ENCODE measurements at places on chromosomes 6 and 20.

DNA sequence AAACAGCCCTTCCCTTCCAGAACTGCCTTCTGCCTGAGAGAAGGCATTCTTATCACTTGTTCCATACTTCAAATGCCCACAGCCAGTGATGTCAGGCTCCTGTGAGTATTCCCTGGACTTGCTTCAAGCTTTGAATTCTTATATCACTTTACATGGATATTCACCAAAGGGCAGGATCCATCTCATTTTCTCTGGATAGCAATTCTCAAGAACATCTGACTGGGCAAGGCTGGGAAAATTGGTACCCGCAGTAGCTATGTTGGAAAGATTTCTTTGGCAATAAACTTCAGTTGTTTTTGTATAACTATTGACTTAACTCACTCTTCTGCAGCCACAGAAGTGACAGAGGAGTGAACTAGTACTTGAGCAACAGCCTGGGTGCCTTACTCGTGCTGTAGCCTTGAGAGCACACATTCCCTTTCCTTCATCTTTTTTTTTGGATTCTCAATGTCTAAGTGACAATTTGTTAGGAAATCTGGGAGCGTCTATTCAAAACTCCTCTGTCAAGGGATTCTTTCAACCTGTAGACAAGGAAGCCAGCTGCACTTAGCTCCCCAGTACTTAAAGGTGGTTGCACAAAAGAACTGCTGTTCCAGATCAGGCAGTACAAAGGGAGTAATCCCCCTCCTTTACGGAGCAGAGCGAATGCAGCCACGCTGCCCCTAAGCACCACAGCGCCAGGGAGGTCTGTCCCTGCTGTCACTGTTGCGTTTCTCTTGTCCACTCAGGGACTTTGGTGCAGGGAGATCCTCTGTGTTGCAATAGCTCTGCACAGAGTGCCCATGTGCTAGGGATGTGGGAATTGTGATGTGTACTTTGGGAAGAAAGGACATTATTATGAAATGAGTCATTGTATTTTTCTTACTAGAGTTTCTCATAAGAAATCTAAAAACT, 69.6 kb downstream of the JAG1 start:
- no peak for DNase-seq

DNA sequence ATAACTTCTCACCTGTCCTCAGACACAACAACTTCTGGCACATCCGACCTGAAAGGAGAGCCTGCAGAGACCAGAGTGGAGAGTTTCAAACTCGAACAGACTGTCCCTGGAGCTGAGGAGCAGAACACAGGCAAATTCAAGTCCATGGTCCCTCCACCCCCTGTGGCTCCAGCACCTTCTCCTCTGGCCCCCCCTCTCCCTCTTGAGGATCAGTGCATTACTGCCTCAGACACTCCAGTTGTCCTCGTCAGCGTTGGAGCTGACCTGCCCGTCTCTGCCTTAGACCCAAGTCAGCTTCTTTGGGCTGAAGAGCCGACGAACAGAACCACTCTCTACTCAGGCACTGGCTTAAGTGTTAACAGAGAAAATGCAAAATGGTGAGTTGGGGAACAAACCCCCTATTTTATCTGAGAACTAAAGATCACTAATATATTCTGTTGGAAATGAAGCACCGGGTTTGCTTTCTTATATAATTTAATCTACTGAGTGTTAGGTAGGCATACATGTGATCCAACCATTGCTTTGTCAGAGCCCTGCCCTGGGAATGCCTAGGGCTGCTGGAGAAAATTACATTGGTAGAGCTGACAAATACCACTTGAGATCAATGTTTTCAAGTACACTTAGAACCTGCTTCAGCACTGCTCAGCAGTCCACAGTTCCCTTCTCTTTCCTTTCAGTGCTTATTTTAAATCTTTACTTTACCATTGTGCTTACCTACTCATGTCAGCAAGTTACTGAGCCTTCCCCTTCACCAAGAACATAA, 77.5 kb upstream of the LTV1 start:
- DNase-seq = no peak

DNA sequence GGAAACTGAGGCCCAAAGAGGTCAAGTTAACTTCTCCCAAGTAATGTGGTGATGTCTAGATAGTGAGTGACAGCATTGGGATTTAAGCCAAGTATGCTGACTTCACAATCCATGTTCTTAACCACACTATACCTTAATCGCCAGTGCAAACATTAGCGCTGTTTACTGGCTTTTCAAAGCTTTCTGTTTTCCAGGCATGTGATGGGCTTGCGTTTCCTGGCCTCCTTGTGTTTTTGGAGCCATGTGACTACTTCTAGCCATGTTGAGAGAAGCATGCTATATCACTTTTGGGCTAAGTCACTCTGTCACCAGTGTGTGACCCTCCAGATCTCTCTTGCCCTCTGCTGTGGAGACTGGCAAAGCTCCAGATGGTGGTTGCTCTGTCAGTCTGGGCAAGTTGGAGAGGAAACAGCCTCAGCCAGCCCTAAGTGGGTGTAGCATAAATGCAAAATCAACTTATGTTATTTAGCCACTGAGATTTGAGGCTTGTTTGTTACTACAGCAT, 76.9 kb downstream of the ANKRD6 start:
- no peak for DNase-seq

GRCh38 chr6:17149571-17149970, 47.7 kb downstream of the STMND1 start:
- no peak for DNase-seq

DNA sequence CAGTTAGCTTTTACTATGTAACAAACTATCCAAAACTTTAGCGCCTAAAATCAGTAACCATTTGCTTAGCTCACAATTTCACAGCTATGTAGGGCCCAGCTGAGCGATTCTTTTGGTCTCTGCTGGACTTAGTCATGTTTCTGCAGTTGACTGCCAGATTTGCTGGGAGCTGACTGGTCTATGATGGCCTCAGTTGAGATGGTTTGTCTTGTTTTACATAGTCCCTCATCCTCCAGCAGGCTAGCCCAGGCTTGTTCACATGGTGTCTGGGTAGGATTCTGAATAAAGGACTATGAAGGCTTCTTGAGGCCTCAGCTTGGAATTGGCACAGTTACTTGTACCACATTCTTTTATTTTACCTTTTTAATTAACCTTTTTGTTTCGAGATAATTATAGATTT, 247.8 kb upstream of the CHD6 start:
- DNase-seq = no peak

GRCh38 chr6:14816116-14816859, 429.6 kb upstream of the JARID2 start:
- no peak for DNase-seq

- no peak for DNase-seq
These were observed 3.4 kb downstream of the MBOAT1 start for GRCh38 chr6:20208687-20209378.

Data from activated CD4-positive, alpha-beta T cell treated with anti-CD3 and anti-CD28 coated beads, Interleukin-2, amount 50 U/mL, for 4 hours (primary cell).